IPS-NIHi11 (cell line): ENCODE measurements at places on chromosomes 12 and 14.

DNA sequence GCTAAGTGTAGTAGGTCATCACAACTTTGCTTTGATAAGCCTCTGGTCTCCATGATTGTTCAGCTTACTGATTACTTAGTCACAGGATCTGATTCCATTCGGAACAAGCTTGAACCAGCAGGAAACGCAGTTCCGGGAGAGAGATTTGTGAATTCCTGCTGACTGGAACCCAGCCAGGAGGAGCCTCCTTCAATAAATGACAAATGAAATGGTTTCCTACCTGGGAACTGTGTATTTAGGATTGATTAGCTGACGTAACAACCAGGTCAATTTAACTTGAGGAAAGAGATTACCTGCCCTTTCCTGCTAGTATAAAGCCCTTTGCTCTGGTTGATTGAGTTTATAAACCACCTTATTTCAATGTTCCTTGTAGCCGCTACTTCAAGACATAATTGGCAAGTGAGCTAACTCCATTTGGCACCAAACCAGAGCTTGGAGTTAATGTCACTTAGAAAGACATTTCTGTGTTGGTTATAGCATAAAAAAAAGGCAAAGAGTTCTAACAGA, 35.1 kb upstream of the KCNH3 start:
- DNase-seq, result no peak

GRCh38 chr14:64266239-64266638, 27.9 kb downstream of the ESR2 start:
- no peak for DNase-seq

GRCh38 chr12:57213763-57214397, 2.7 kb upstream of the NXPH4 start:
- no peak for DNase-seq

GRCh38 chr14:91055016-91055415, 5.4 kb downstream of the RPS6KA5 start:
- DNase-seq, result no peak

- DNase-seq, result no peak
These were observed 75.7 kb downstream of the GTF2A1 start for GRCh38 chr14:81144824-81145603.
